ENCODE measurements at places on chromosomes 3 and 15.

- peak; percentile 49 for DNase-seq
These were observed 92.2 kb downstream of the KLHL25 start for GRCh38 chr15:85702321-85703101.

DNA sequence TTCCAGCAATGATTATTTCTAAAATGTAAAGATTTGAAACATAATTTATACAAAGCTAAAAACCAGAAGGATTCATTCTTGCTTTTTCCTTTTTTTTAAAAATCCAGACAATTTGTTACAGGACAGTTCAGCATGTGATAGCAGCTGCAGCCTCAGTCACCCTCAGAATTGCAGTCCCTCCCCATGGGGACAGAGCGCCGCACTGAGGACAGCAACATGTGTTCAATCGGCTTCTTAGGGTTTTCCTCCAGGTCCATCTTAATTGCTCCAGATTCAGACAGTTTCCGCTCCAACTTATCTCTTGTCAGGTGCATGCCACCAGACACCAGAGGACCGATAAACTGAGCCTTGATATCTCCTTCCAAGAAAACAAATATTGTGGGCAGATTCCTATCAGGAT lies 134.9 kb upstream of the TBC1D5 start:
- no peak for DNase-seq

GRCh38 chr3:121167374-121168139 lies 259.6 kb downstream of the STXBP5L start:
- no peak for DNase-seq

DNA sequence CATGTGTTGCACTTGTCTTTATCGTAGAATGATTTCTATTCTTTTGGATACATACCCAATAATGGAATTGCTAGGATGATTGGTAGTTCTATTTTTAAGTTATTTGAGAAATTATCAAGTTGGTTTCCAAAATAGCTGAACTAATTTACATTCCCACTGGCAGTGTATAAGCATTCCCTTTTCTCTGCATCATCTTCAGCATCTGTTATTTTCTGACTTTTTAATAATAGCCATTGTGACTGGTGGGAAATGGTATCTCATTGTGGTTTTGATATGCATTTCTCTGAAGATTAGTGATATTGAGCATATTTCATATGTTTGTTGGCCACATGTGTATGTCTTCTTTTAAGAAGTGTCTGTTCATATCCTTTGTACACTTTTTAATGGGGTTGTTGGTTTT lies 81.7 kb upstream of the NUDT16 start:
- no peak for DNase-seq

DNA sequence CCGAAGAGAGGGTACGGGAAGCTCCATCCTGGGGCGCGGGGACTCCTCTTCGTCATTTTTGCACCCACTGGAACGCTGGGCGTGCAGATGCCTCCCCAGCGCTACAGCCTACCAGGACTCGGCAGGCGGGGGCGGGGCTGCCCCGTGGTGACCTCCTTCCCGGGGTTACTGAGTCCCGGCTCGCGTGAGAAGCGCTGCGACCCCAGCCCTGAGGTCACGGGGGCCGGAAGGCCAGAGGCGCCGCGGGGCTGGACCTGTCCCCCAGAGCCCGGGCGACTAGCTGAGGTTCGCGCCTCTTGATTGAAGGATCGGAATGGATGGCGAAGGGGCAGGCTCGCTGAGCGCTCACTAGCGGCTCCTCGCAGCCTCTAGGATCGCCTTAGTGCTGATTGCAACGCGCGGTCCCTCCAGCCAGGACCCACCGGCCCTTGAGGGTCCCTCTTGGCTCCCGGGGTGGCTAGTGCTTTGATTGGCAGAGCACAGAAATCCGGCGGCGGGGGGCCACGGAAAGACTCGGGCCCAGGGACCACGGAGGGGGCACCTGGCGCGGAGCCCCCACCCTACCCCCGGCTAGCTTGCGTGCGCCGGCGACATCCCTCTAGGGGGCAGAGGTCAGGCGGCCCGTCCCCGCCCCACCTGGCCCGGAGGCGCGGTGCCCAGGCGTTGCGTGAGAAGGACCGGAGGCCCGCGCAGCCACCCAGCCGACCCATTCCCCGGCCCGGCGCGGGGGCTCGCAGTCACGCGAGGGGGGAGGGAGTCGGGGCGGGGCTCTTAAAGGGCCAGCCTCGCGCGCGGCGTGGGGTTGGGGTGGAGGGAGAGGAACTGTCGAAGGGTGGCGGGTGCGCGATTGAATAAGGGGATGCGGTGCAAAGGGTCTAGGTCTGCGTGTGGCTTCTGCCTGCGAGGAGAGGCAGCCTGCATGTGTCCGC lies 781 bp upstream of the CYP1A1 start:
- peak; percentile 26 for DNase-seq
